ENCODE measurements at places on chromosomes 4 and X. TPM values are rescaled to one million over a fixed set of nuclear protein-coding genes. Genes with fewer than 3 reads are reported as not detected.

- no peak for DNase-seq
Observed at GRCh38 chr4:15691346-15692135, 9.9 kb downstream of the FAM200B start.

NDNF gene
- 2.1 TPM for total RNA-seq

ZNF732 gene
- total RNA-seq: not detected

EDA gene
- total RNA-seq: 19.2 TPM

REPS2 gene
- total RNA-seq: 8.9 TPM
